GM18507 (cell line): ENCODE measurements at places on chromosomes 5 and 9.

GRCh38 chr5:54207566-54207965 is 102.8 kb downstream of the ARL15 start:
- DNase-seq, result no peak

GRCh38 chr5:23157716-23158115 is 304.6 kb upstream of the CDH12 start:
- DNase-seq, result no peak

DNA sequence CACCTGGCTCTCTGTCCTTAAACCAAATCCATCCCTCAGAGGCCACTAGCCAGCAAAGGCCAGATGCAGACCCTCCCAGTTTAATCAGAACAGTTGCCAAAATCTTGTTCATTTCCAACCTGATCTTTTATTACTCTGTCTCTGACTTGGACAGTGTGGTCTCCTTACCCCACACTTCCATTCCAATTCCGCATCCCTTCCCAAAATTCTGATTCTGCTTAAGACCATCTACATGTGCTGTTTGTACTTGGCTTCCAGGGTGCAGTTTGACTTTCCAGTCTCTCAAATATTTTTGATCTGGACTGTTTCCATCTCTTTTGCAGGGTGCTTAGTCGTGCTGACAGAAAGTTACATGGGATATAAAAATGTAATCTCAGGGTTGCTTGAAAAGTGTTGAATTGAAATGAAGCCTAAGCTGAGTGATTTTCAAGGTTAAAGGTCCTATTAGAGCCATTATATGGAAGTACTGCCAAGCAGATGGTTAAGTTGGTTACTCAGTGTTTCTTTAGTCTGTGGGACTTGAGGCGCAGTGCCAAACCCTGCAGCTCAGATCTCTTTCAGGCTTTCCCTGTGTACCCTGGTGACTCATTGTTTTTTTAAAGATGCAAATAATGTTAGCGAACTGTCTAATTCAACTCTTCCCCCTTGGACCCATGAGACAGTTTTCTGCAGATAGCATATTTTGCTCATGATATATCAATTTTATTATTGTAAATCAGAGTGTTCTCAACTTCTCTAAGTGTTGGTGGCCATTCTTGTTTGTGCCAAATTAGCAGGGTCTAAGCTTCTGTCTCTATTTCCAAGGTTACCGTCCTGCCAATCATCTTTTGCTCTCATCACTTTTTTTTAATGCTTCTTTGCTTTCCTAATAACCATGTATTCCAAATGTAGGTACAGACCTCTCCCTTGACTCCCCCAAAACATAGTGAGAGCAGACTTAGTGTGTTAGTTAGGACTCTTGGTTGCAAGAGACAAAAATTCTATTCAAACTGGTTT is 18.2 kb upstream of the DCP2 start:
- no peak for DNase-seq

DNA sequence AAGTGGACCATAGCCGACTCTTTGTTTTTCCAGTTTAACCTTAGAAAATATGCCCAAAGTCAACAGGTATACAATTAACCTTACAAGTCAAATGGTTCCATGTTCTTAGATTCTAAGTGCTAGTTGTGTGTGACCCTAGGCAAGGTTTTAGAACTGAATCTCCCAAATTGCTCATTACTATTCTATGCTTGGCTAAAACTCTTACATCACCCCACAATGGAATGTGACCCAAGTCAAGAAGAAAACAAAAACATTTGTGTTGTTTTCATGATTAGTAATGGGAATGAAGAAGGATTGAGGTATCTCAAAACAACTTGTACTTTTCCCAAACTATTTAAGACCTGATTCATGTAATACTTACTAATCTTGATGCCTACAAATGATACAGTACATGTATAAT is 159.2 kb downstream of the ARRDC3 start:
- no peak for DNase-seq

DNA sequence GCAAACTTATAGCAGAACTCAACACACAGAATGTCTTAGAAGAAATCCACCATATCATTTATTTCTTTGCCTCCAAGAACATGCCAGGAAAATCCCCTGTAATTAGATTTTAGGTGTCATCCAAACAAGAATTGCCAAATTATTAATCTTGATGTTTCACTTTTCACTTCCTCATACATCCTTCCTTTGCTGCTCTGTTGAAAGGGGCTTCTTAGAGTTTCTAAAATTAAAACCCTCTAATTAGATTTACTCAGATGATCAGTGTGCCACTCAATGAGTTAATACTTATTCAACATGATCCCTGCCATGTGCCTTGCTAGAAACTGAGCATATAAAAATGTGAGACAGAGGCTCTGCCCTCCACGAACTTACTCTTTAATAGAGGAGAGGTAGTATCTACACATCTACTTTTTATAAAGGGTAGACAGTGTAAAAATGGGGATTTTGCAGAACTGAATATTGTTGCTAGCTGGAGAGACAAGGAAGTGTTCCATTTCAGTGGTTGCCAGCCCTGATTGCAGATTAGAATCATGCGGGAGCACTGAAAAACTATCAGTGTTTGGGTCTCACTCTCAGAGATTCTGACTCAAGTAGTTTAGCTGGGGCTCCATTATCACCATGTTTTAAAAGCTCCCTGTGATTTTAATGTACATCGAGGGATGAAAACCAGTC is 498.4 kb downstream of the TLE4 start:
- no peak for DNase-seq

- no peak for DNase-seq
These were observed 43.0 kb downstream of the HSD17B3 start for GRCh38 chr9:96258967-96259366.

- DNase-seq, result no peak
These were observed 319.5 kb downstream of the ARHGEF28 start for GRCh38 chr5:73945505-73945904.

- no peak for DNase-seq
These were observed 481.3 kb downstream of the DMRT2 start for GRCh38 chr9:1531424-1531823.

- no peak for DNase-seq
These were observed 8.2 kb downstream of the TMEM268 start for GRCh38 chr9:114619191-114619761.

DNA sequence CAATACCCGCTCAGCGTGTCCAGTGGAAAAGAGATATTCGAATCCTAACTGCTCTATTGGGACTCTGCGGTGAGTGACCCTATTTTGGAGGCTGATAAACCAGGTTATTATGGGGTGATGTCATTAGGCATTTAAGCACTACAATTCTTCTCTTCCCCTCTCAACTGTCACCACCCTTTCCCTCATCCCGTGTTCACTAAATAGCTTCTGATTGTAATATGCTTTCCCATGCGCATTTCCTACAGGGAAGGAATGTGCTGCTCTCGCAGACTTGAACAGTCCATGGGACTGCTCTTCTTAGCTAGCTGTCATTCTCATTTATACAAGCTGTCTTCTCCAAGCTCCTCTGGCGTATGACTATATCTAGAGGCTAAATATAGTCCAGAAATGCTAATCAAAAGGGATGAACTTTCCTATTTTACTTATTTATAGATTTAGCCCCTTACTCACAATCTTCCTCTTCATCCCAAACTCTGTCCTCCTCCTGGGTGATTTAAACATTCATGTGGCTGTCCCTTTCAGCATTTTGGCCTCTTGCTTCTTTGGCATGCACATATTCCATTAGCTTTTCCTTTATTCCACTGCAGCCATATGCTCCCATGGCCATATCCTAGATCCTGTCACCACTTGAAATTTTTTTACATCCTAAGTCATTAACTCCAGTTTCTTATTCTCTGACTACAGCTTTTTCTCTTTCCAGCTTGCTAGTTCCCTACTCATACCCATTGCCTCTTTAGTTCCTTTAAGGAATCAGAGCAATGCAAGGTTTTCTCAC is 39.6 kb upstream of the CSNK1G3 start:
- DNase-seq, result no peak

- no peak for DNase-seq
These were observed 11.5 kb downstream of the PRR7 start for GRCh38 chr5:177457852-177458681.

GRCh38 chr5:94784536-94785505 is 166.4 kb downstream of the SLF1 start:
- no peak for DNase-seq

GRCh38 chr5:143479394-143479793 is 75.9 kb upstream of the NR3C1 start:
- DNase-seq, result no peak

GRCh38 chr5:170219615-170220014 is 13.2 kb upstream of the C5orf58 start:
- DNase-seq, result no peak

DNA sequence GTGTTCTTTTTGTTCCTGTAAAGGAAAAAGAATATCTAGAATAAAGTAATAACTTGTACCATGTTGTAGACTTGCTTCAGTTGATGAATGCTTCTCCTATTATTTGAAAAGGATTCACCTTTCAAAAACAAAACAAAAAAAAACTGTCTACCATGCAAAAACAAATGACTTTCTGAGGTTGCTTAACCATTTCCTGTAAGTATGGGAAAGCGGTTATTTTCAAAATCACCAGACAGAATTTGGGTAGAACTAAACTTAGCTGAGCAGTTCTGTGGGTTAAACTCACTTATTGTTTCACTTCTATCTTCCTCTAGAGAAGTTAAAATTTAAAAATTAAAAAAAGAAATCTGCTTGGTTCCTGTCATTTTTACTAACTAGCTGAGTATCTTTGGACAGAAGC is 25.2 kb downstream of the LNPEP start:
- DNase-seq, result peak; percentile 32

- DNase-seq, result no peak
These were observed 63.6 kb downstream of the CCDC192 start for GRCh38 chr5:127766676-127767335.

DNA sequence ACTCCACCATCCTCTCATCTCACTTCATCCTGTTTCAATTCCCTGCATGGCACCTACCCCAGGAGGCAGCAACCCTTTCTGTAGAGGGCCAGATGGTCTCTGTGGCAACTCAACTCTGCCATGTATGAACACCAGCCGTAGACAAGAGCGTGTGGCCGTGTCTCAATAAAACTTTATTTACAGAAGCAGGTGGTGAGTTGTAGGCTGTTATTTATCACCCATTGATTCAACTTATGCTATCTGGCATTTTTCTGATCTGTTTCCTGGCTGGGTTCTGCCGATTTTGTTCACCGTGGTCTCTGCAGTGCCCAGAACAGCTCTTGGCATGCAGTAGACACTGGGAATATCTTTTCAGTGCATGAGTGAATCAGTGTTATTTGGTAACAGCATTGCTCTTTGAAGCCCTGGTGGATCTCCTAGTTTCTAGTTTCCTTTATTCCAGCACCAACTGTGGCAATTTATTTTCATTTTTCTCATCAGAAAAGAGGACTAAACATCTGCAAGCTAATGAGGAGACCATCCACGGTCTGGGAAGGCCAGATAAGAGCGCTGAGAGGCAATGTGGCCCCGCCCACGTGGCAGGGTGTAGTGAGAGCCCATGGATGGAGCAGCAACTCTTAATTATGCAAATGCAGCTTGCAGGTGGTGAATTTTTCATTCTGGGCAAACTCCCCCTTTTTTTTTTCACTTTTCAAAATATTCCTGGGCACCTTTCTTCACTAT is 77.9 kb downstream of the CTSL start:
- no peak for DNase-seq

DNA sequence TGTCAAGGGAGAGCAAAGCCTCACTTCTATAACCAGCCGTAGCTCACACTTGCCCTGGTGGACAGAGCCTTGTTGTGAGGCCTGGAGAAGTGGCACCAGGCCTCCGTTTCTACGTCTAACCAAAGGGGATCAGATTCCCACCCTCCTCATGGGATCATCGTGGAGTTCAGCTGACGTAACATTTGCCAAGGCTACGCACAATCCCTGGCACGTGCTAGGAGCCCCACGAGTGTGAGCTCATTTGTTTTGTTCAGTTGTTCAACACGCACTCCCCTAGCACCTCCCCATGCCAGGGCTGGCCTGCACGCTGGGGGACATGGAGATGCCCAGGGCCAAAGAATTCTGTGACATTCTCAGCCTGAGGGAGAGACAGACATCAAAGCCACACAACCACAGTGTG is 23.1 kb downstream of the ADGRD2 start:
- DNase-seq, result no peak

- no peak for DNase-seq
These were observed at the start of gene FTMT for GRCh38 chr5:121851643-121852574. FTMT (plus strand) TSS chr5:121851882; CDS start chr5:121851964, 82 bp downstream.

DNA sequence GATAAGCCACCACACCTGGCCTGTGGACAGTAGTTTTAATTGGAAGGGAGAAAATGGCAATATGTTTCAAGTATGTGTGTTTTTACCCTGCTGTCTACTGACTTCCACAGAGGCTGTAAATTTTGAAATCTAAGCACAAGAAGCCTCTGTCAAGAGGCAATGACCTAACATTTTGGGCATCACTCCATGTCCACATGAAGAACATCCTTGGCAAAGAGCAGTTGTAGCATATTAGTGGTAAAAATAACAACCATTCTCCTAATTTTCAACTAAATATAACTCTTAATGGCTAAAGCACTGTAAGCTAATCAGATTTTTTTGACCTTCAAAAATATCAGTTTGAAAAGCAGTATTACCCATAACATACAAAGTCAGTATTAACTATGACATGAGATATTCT is 100.3 kb upstream of the APC start:
- DNase-seq, result no peak

- DNase-seq, result no peak
These were observed 320.9 kb upstream of the KLF4 start for GRCh38 chr9:107810461-107810961.

- DNase-seq, result no peak
These were observed 427.9 kb downstream of the KCTD16 start for GRCh38 chr5:144598451-144599068.

DNA sequence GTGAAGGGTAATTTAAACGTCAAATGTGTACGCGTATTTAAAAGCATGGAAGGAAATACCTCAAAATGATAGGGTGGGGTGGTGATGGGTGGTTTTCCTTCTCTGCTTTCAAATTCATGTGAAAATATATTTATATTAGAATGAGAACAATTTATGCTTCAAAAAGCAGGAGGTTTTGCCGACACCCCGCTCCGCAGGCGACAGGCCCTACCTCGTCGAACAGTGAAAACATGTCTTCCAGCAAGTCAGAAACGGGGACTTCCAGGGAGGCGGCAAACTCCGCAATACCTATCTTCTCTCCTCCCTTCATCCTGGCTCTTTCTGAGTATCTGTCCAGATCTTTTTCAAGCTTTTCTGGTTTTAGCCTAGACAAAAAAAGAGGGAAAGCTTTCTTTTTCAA is 28.5 kb upstream of the SLC6A3 start:
- DNase-seq, result no peak

DNA sequence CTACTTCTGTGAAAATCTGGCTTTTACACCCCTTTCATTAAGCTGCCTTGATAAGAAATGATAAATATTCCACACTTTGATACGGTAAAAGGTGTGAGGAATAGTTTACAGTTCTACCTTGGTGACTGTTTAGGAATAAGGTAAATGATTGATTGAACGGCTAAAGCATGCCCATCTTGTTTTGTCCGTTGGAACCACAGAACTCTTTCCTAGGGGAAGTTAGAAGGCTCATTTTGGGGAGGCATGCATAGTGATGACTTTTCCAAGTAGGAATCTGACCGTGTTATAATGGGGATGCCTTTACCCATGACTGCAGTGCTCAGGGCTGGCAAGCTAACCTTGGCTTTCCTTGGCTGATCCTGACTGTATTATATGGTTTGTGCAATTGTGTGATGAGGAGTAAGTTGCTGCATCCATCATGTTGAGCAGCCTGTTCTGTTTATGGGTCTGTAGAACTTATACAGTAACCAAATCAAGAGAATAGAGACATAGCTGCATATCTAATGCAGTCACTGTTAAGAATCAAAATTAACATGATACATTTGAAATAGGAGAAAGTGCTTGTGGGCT is 24.5 kb downstream of the PCSK5 start:
- DNase-seq, result no peak
